ENCODE measurements at places on chromosomes 3 and 15.

DNA sequence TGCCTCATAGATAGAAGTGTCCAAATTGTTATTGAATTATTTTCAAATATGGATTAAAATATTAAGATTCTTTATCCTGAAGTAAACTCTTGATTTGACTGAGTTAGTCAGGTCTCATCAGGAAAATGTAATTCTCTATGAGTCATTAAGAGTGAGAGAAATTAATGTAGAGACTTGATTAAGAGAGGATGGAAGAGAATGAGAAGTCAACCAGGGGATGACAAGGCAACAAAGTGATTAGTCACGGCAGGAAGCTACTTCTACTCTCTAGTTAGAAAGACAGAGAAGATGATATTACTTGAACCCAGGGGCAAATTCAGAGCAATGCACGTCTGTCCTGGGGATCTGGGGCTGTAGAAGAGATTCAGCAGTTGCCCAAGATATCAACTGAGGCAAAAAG lies 202.5 kb downstream of the LSAMP start:
- DNase-seq, result no peak

DNA sequence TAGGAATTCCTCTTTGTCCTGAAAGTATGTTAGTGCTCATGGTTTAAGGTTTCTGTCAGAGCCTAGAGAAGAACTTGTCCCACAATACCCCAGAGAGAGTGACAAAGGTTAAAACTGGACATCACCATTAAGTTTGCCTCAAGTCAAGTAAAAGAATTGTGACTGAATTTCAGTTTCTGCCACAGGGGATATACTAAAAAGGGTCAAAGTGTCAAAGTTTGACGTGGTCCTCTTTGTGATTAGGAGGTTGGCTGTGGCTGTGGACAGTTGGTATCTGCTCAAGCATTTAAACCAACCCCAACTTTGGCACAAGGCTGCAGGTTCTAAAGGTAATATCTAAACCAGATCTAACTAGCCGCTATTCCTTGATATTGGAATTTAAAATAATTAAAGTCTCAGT lies 26.1 kb downstream of the FMN1 start:
- DNase-seq, result no peak

DNA sequence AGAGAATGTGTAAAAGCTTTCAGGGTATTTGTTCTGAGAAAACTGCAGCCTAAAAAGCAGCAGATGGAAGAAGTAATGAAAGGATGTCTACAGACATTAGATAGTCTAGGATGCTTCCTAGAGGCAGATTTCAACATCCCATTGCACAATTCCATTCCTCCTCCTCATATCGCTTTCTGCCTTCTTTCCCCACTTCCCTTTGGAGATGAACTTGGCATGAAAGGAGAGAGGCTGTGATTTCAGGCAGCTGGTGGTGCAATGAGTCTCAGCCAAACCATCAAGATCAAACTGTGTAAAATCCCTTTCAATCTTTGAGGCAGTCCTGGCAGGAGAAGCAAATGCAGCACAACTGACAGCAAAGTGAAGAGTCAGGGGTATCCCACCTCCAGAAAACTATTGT lies 438.7 kb upstream of the KCNMB2 start:
- DNase-seq, result no peak

DNA sequence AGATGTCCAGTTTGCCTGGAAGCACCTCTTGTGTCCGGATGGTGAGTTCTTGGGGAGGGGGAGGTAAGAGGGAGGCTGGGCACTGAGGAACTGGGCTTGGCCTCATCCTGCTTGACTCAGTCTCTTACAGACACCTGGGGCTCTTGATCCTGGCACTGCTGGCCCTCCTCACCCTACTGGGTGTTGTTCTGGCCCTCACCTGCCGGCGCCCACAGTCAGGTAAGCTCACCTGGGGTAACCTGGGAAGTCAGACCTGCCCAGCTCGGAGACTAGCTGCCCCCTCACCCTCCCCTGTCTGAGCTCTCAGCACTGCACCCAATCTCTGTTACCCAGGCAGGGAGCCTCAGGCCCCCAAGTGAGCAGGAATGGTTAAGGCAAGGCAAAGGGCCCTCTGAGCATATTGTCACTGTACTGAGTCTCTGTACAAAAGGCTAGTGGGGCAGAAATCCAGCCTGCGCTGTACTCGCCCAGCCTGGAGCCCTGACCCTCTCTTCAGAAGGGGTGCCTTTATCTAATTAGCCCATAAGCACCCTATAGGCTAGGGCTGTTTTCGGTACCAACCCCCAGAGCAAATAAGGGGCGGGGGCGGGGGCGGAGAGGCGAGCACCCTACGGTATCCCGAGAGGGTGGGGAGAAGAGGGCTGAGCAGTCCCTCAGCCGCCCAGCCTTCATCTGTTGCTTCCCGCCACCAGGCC lies 2.2 kb upstream of the IL17RC start:
- no peak for DNase-seq

GRCh38 chr3:69219101-69219708 lies 96.8 kb upstream of the LMOD3 start:
- DNase-seq, result no peak

GRCh38 chr3:172750069-172750367 lies 508 bp upstream of the ECT2 start:
- no peak for DNase-seq

DNA sequence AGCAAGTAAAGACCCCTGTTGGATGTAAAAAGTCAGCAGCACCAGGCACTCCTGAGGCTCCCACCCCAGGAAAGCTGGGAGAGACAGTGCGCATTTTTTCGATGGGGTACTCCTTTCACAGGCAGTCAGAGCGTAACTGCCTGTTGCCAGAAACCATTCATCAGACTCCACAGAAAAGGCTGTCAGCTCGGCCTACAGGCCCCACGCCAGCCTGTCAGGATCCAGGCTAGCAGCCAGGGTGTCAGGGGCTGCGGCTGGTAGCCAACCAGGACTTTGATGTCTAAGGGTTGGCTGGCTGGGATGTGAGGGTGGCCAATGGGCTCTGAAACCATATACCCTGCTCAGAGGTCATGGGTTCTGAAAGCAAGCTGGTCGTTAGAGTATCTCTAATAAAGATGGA lies 164.5 kb downstream of the WNT5A start:
- DNase-seq, result no peak

All from iPS DF 19.7 (cell line).